NCI-H146 (cell line): ENCODE measurements at places on chromosomes 1 and 21.
A peak's percentile ranks its signal among the peaks of the same experiment; 100 is the strongest.

- DNase-seq: no peak
Measured at GRCh38 chr1:25654109-25654660, 37.6 kb downstream of the MAN1C1 start.

DNA sequence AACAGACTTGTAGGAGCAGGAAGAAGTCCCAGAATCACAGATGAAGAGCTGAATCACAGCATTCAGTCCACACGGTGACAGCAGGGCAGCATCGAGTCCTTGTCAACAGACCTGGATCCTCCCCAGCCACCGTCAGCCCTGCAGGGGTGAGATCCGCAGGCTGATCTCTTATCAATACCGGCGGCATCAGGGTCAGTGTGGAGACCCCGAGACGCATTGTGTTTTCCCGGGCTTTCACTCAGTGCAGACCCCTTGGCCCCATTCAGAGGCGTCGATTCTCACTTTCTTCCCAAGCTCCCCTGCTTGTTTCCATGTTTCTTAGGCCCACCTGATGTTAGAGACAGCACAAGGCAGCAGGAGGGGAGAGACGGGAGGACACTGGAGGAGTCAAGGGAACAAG, 609.6 kb downstream of the PTPRU start:
- no peak for DNase-seq

- DNase-seq: no peak
Measured at GRCh38 chr1:198175423-198176170, 18.8 kb downstream of the NEK7 start.

DNA sequence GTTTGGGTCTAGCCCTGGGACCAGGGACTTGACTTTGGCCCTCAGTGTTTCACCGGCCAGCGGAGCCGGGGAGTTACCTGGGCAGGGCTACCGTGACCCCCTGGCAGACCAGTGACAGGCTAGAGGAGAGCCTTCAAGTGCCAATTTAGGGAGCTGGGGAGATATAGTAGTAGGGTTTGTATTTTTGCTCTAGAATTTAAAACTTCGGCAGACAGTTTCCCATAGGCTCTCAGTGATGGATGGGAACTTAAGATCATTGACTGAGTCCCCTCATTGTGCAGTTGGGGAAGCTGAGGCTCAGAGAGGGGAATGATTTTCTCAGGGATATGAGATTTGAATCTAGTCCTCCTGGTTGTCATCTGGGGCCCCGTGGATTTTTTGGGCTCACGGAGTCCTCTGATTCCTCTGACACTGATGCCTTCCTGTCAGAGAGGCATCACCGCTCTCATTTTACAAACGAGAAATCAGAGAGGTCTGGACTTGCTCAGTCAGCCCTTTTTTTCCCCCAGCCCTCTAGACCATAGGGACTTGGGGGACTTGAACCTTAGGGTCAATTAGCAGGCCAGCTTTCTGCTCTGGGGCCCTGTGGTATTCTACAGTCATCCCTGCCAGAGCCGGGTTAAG, 58.3 kb upstream of the ACOT11 start:
- DNase-seq: no peak

GRCh38 chr1:84271441-84272151, 29.9 kb upstream of the SAMD13 start:
- peak; percentile 21 for DNase-seq

DNA sequence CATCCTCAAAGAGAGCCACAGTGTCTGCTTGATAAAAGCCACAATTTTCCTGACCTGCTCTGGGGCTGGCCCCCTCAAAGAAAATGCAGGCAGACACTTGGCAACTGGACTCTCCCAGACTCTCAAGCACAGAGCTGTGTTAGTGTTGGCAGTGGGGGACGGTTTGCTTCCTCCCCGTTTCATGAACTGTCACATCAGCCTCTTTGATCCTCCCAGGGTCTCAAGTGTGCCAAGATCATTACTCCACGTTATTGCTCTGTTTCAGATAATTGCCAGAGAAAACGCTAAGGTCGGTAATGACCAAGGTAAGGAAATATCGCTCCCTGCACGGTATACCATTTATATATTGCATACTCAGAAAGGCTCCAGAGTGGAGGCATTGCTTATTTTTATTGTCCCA, 138.8 kb downstream of the NTMT2 start:
- DNase-seq: no peak

DNA sequence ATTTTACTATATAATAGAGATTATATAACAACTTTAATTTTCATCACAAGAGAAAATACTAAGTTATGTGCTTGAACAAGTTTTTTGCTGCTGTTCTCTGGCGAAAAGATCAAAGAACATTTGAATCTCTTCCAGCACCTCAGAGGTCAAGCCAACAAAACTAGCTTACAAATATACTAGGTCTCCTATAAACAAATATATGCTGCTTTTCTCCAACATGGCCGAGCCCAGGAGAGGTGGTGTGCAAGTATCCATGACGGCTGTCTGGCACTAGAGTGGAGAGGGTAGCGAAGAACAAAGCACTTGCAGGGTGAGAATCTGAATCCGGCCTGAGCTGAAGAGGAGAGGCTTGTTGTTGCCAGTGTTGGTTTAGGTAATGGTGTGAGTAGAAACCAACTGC, 7.5 kb upstream of the FMO3 start:
- no peak for DNase-seq
